ENCODE measurements at places on chromosomes 13 and 19.
A peak's percentile ranks its signal among the peaks of the same experiment; 100 is the strongest.

- no peak for DNase-seq
Observed at GRCh38 chr19:18089726-18090125, 3.0 kb upstream of the IL12RB1 start.

DNA sequence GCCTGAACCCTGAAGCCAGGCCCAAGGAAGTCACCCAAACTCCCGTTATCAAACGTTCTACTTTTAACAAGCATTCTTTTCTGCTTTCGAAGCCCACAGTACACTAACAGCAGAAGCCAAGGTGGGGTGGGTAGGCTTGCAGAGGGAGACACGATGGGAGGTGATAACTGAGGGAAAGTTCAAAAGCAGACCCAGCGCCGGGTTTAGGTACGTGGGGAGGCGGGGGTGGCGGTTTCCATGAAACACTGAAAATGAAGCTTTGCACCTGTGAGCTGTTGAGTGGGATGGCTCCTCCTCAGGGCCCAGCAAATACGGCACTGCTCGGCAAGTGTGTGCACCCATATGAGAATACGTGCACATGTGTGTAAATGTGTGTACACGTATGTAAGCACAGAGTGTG lies 49.8 kb downstream of the KLF2 start:
- DNase-seq = no peak

GRCh38 chr13:42607546-42607945 lies 33.6 kb downstream of the TNFSF11 start:
- DNase-seq = no peak

DNA sequence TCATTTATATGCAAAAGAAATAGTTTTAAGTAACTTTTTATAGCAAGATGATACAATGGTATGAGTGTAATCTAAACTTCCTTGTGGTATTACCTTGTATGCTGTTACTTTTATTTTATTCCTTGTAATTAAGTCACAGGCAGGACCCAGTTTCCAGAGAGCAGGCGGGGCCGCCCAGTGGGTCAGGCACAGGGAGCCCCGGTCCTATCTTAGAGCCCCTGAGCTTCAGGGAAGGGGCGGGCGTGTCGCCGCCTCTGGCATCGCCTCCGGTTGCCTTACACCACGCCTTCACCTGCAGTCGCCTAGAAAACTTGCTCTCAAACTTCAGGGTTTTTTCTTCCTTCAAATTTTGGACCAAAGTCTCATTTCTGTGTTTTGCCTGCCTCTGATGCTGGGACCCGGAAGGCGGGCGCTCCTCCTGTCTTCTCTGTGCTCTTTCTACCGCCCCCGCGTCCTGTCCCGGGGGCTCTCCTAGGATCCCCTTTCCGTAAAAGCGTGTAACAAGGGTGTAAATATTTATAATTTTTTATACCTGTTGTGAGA lies 10.2 kb downstream of the PLPPR3 start:
- DNase-seq = no peak

- no peak for DNase-seq
Observed at GRCh38 chr13:28488376-28489005, 6.4 kb downstream of the FLT1 start.

GRCh38 chr19:474126-475078 lies 13.6 kb upstream of the SHC2 start:
- no peak for DNase-seq

DNA sequence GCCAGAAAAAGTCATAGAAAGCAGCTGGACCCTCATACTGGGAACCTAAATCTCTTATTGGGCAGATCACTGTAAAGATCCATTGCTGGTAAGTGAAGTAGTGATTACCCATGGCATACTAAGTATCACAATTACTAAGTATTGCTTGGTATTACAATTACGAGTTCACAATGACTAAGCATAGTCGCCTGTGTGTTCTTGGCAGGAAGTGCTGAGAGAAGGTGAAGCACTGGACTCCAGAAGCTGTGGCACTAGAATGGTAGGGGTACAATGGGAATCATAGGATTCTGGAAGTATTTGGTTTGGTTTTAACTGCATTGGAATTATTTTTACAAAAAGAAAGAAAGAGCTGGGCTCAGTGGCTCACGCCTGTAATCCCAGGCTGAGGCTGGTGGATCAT lies 20.3 kb downstream of the LGALS16 start:
- no peak for DNase-seq

DNA sequence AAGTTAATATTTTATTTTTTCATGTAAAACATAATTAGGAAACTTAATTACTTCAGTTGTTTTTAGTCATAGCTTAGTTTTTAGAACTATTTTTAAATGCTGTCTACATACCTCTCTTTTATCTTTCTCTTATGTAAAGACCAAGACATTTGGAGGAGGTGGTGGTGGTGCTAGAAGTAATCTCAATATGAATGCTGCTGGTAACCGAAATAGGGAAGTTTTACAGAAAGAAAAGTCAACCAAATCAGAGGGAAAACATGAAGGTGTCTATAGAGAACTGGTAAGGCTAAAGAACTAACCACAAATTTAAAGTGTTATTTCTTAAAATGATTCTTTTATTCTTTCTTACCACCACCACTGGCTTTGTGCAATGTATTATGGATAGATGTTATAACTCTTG lies 97.3 kb downstream of the TDRD3 start:
- DNase-seq = no peak

GRCh38 chr13:93289053-93289452 lies 62.4 kb downstream of the GPC6 start:
- no peak for DNase-seq

DNA sequence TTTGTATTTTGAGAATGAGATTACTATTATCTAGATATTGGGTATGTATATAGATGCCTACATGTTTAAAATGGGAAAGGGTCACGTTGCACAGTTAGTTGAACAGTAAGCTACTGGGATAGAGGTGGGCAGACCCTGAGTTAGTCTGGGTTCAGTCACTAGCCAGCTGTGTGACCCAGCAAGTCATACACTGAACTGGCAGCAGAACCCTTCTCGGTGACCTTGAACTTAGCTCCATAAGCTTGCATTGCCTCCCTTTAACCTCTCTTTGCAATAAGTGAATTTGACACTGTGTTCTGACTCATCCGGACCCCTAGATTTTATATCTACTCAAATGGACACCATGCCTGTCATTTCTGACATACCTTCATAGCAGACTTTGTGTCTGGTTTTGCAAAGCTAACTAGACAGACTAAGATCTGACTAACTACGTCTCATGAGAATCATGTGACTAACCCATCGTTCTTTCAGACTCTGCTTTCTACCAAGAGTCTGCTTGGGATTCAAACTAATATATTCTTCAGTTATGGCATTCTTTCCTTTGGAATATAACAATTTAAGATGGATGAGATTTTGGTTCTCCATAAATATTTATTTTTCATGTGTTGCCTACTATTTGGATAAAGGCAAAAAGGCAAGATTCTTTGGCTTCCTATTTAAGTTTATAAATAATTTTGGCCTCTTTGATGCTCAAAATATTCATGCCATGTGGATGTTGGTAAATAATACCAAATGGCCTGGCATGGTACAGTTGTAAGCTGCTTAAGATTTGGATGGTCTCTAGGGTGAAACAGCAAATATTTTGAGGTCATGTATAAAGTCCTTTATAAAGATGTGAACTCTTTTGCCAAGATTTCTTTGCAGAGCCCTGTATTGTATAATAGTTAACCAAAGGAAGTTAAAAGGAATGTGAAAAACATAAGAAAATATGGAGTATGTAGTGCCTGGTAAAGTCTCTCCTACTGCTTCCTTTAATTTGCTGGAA lies 159.3 kb downstream of the ITGBL1 start:
- DNase-seq = no peak

DNA sequence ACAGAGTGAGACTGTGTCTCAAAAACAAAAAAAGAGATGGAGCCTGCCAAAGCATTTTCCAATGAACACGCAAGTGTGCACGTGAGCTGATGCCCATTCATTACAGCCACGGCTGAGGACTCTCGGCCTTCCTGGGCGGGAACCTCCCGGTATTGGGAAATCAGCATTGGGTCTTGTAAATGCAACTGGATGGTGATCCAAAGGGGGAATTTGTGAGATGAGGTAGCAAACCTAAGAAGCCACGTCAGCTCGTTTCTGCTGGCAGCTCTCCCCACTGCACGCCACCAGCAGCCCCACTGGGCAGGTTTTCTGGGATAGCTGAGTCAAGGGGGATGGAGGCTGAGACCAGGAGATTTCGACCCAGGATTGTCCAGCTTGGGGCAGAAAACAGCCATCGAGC lies 11.5 kb downstream of the C13orf46 start:
- DNase-seq = no peak

GRCh38 chr13:70188567-70188966 lies 80.3 kb upstream of the KLHL1 start:
- no peak for DNase-seq

- DNase-seq = no peak
Observed at GRCh38 chr13:96492766-96493165, 402.9 kb downstream of the HS6ST3 start.

DNA sequence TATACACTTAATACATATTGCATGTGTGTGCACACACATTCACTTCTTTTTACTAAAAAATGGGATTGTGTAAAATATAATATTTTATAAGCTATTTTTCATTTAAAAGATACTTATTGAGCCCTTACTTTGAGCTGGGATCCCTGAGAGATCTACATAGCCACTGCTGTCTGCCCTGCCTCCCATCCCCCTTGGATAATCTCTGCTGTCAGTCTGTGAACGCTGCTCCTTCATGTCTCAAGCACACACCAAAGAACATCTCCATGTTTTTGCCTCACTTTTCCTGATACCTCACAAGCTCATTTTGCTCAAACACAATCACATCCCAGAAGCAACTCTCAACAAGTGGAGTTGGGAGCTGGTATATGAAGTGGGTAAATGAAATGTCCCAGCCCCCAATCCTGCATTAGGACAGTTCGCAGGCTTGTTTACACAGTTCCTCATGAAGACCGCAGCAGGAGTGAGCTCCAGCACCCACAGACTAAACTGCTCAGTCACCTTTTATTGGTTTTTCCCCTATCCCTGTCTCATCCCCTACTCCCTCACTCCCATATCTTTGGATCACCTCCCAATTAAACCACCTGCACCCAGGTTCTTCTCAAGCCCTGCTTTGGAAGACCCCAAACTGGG lies 108.3 kb upstream of the FRY start:
- no peak for DNase-seq

GRCh38 chr19:33703438-33703750 lies 81.6 kb downstream of the CHST8 start:
- no peak for DNase-seq

- DNase-seq = no peak
Observed at GRCh38 chr13:97030705-97031452, 36.6 kb upstream of the OXGR1 start.

DNA sequence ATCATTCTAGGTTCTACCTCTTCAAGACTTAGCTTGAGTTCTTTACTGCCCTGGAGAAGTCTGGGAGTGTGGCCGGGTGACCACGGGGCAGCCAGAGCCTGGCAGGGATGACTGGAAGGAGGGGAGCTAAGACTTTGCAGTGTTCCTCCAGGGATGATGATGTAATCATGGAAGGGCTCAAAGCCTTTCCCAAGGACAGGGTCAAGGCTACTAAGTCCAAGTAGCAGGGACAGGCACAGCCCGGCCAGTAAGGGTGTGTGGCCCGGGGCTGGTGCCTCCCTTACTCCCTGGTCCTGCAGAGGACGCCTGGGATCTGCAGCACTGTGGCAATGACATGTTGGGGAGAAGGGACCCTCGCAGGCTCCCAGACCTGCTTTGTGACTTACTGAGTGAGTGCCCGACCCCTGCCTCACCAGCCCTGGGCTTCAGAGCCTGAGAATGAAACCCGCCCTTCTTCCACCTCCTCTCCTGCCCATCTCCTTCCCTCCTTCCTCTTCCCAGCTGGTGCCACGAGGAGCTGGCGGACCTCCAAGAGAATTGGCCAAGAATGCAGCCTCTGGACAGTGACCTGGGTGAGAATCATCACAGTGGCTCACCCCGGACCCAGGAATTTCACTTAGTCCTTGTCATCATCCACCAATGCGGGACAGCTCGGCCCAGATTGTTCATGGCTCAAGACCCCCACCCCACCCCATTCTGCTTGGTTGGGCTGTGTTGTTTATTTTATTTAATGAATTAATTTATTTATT lies 15.6 kb upstream of the FBXO17 start:
- DNase-seq = peak; percentile 27

DNA sequence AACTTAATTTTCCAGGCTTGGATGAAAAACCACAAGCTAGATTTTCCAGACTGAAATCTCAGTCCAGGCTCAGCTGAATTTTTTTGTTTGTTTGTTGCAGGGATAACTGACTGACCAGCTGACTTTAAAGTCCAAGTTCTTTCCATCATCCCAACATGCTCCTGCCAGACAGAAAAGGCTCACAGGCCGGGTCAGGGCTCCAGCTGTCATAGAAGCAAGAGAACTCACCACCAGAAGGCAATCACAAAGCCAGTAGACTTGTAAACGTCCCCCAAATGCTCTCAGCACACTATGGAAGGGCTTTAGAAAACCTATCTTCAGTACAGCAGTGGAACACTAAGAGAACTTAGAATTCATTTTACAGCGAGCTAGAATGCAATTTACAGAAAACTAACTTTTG lies 25.5 kb downstream of the DCLK1 start:
- no peak for DNase-seq

DNA sequence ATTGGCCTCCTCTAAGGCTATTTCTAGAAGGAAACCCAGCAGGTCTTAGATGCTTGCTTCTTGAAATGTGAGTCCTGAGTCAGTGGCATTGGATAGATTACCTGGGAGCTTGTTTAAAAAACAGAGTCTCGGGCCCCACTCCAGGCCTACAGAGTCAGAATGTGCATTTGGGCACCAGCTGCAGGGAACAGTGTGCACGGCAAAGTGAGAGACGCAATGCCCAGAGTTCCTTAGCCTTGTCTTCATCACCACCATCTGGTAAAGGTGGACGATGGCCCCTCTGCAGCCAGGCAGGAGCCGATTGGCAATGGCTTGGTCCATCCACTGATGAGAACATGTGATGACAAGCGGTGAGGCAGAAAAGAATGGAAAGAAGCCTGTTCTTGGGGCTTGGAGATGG lies 102.1 kb upstream of the TSC22D1 start:
- DNase-seq = no peak

DNA sequence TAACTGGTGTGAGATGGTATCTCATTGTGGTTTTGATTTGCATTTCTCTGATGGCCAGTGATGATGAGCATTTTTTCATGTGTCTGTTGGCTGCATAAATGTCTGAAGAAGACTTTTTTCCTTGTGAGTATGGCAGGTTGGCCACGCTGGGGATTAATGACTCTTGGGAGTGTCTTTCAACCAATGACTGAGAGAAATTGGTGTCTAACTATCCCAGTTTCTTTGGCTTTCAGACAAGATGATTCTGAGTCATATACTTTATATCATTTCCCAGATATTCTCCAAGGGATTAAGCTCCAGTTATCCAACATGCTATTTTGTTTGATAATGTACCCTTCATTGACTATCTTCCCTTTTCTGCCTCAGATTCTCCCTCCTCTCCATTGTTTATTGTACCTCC lies 35.5 kb upstream of the CSNK1A1L start:
- no peak for DNase-seq

- no peak for DNase-seq
Observed at GRCh38 chr19:18647371-18647767, 10.5 kb downstream of the KLHL26 start.

GRCh38 chr19:11225172-11225571 lies 14.2 kb upstream of the ANGPTL8 start:
- DNase-seq = no peak

GRCh38 chr19:14116918-14117578 lies 514 bp downstream of the PRKACA start:
- DNase-seq = no peak

GRCh38 chr13:69704311-69704710 lies 403.3 kb upstream of the ATXN8OS start:
- DNase-seq = no peak

GRCh38 chr19:42657556-42657955 lies 62.8 kb upstream of the CEACAM8 start:
- no peak for DNase-seq
